Upper lobe of right lung (tissue), 1 donor: ENCODE measurements at places on chromosomes 7 and 10.

- no peak for DNase-seq
These were observed 39.6 kb upstream of the CABCOCO1 start for GRCh38 chr10:61623161-61623560.

GRCh38 chr10:73956476-73957359, 41.2 kb upstream of the VCL start:
- no peak for DNase-seq

- DNase-seq, result no peak
These were observed 62.3 kb downstream of the OSBPL3 start for GRCh38 chr7:24917510-24918239.

- no peak for DNase-seq
These were observed 65.2 kb downstream of the COL13A1 start for GRCh38 chr10:69866688-69867461.

GRCh38 chr7:32043688-32044087, 26.5 kb downstream of the PDE1C start:
- DNase-seq, result no peak

- DNase-seq, result no peak
These were observed 4.9 kb downstream of the PIK3CG start for GRCh38 chr7:106869954-106870353.

GRCh38 chr10:121216295-121216694, 365.1 kb downstream of the WDR11 start:
- DNase-seq, result no peak
